Uterus (tissue), 4 donors: ENCODE measurements at places on chromosomes 13 and 19. TPM values are rescaled to one million over a fixed set of nuclear protein-coding genes. Genes with fewer than 3 reads are reported as not detected.

DNA sequence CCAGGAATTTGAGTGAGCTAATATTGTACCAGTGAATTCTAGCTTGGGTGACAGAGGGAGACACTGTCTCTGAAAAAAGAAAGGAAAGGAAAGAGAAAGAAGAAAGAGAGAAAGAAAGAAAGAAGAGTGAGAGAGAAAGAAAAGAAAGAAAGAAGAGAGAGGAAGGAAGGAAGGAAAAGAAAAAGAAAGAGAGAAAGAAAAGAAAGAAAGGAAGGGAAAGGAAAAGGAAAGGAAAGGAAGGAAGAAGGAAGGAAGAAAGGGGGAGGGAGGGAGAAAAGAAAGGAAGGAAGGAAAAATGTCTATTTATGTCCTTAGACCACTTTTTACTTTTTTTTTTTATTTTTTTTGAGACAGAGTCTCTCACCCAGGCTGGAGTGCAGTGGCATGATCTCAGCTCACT, 5.4 kb upstream of the ZNF491 start:
- H3K27me3 ChIP-seq = no peaks in the 10 kb centered on the region
- no peaks in the 10 kb centered on the region for H3K4me1 ChIP-seq
- H3K36me3 ChIP-seq = no peaks in the 10 kb centered on the region
- H3K27ac ChIP-seq = no peak overlapping the region

DNA sequence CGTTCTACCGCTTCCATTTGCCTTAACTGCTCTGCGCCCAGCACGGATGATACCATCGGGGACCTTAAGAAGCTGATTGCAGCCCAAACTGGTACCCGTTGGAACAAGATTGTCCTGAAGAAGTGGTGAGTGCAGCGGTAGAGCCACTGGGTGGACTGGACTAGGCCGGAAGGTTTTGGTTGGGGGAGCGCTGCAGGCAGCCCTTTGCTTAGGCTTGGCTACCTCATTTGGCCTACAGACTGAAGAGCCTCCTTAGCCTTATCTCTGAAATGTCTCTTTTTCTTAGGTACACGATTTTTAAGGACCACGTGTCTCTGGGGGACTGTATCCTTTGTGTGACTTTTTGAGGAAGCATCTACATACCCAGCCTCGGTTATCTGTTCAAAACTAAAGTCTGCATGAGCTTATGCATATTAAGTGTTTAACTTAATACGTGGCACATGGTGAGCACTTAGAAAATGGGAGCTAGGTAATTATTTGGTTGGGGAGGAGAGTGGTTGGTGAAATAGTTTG, 889 bp downstream of the UBL5 start:
- peak overlapping the region; percentile 70 for H3K27ac ChIP-seq
- peaks cover 5% of the 10 kb centered on the region for H3K4me1 ChIP-seq

DNA sequence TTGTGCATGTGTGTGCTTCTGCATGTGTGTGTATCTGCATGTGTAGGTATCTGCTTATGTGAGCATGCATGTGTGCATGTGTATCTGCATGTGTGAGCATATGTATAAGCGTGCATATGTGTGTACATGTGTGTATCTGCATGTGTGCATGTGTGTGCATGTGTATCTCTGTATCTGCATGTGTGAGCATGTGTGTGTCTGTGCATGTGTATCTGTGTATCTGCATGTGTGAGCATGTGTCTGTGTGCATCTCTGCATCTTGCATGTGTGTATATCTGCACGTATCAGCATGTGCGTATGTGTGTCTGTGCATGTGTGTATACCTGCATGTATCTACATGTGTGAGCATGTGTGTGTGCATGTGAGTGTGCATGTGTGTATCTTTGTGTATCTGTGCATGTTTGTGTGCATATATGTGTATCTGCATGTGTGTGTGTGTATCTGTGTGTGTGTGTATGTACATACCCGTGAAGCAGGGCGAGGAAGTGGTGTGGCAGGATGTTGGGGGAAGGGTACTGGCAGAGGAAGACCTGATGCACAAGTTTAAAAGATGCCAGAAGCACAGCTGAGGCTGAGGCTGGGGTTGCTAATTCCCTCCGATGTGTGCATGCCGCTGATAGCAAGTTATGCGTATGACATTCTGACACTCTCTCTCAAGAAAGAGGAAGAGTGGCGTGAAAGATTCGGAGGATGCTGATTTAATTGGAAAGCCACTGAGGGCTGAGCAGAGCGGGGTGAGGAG, 64.2 kb downstream of the TEX29 start:
- H3K4me1 ChIP-seq = no peaks in the 10 kb centered on the region
- H3K27me3 ChIP-seq = no peaks in the 10 kb centered on the region
- no peak overlapping the region for H3K4me3 ChIP-seq
- no peak for DNase-seq
- H3K27ac ChIP-seq = no peak overlapping the region

- no peaks in the 10 kb centered on the region for H3K27me3 ChIP-seq
- no peak overlapping the region for H3K27ac ChIP-seq
- peaks cover 3% of the 10 kb centered on the region for H3K4me1 ChIP-seq
- H3K4me3 ChIP-seq = no peak overlapping the region
- H3K36me3 ChIP-seq = no peaks in the 10 kb centered on the region
- no peak for DNase-seq
Observed at GRCh38 chr19:19530423-19530804, 1.7 kb downstream of the YJEFN3 start.

DNA sequence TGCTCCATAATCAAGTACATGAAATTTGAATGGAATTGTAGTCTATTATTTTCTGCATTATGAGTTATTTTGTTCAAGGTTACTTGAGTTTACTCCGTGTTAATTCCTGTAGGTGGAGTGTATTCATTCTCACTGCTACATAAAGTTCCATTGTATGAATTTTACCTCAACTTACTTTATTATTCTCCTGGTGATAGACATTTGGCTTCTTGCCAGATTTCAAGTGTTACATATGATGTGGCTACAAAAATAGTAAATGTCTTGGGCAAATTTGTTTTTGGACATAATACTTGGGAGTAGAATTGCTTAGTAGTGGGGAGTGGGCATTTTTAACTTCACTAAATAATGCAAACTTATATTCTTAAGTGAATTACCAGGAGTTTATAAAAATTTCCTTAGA, 328.9 kb downstream of the SHISA2 start:
- no peaks in the 10 kb centered on the region for H3K36me3 ChIP-seq
- no peak for DNase-seq
- H3K4me3 ChIP-seq = no peak overlapping the region
- no peak overlapping the region for H3K27ac ChIP-seq
- H3K4me1 ChIP-seq = no peaks in the 10 kb centered on the region

- no peaks in the 10 kb centered on the region for H3K4me1 ChIP-seq
- H3K36me3 ChIP-seq = no peaks in the 10 kb centered on the region
- no peak overlapping the region for H3K4me3 ChIP-seq
- no peak for DNase-seq
Observed at GRCh38 chr19:36101550-36102327, 9.2 kb upstream of the OVOL3 start.

- no peaks in the 10 kb centered on the region for H3K36me3 ChIP-seq
- no peak overlapping the region for H3K27ac ChIP-seq
- no peaks in the 10 kb centered on the region for H3K27me3 ChIP-seq
- DNase-seq = no peak
- no peak overlapping the region for H3K4me3 ChIP-seq
Observed at GRCh38 chr13:103772576-103772975, 706.4 kb upstream of the SLC10A2 start.

- no peaks in the 10 kb centered on the region for H3K4me1 ChIP-seq
- no peak overlapping the region for H3K4me3 ChIP-seq
- no peaks in the 10 kb centered on the region for H3K27me3 ChIP-seq
- DNase-seq = no peak
- H3K36me3 ChIP-seq = no peaks in the 10 kb centered on the region
- H3K27ac ChIP-seq = no peak overlapping the region
Observed at GRCh38 chr13:22839603-22840530, 340.9 kb upstream of the SGCG start.

Gene PPAN
- 54.8 TPM for total RNA-seq

Gene C19orf73
- total RNA-seq = not detected

- no peaks in the 10 kb centered on the region for H3K36me3 ChIP-seq
- H3K4me3 ChIP-seq = peak overlapping the region; percentile 60
- no peaks in the 10 kb centered on the region for H3K27me3 ChIP-seq
Observed at GRCh38 chr19:35740108-35740422, 2.2 kb downstream of the IGFLR1 start.

DNA sequence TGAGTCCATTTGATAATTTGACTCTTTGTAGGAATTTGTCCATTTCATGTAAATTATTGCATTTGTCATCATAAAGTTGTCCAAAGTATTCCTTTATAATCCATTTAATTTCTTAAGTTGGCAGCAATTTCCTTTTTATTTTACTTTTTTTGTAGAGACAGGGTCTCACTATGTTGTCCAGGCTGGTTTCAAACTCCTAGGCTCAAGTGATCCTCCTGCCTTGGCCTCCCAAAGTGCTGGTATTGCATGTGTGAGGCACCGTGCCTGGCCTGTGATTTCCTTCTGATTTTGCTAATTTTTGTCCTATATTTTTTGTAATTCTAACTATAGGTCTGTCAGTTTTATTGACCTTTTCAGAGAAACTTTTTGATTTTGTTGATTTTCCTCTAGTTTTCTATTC, 84.9 kb downstream of the URI1 start:
- no peak overlapping the region for H3K4me3 ChIP-seq
- no peaks in the 10 kb centered on the region for H3K36me3 ChIP-seq
- H3K4me1 ChIP-seq = no peaks in the 10 kb centered on the region

- DNase-seq = no peak
- H3K27ac ChIP-seq = no peak overlapping the region
- no peak overlapping the region for H3K4me3 ChIP-seq
- H3K27me3 ChIP-seq = no peaks in the 10 kb centered on the region
Observed at GRCh38 chr13:50634339-50634738, 209.2 kb downstream of the DLEU7 start.

DNA sequence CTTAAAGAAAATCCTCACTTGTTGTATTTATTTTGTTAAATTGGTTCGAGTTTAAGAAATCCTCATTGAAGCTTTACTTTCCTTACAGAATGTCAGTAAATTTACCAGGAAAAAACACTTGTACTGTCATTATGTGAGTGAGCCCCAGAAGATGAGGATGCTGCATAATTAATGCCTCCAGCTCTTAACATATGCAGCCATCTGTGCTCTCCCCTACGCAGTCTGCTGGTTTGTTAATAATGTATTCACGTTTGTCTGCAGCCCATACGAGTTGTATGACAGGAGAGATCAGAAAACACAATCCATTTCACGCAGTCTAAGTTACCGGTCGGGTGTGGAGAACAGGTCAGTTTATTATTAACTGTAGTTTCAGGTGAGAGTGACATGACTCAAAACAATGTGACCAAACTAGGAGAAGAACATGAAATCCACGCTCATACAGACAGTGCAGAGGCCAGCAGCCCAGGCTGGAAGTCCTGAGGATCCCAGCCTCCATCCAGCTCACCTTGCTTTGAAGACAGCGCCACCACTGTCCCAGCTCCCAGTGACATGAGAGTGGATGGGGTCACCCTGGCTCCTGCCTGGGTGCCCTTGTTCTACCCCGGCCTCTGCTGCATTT, 19.8 kb upstream of the ATP11A start:
- no peak overlapping the region for H3K27ac ChIP-seq
- H3K4me3 ChIP-seq = no peak overlapping the region
- no peaks in the 10 kb centered on the region for H3K27me3 ChIP-seq
- no peaks in the 10 kb centered on the region for H3K4me1 ChIP-seq
- DNase-seq = no peak

GRCh38 chr13:92976657-92977056, 249.9 kb upstream of the GPC6 start:
- H3K4me3 ChIP-seq = no peak overlapping the region
- no peak overlapping the region for H3K27ac ChIP-seq
- no peaks in the 10 kb centered on the region for H3K36me3 ChIP-seq
- no peaks in the 10 kb centered on the region for H3K27me3 ChIP-seq
- no peaks in the 10 kb centered on the region for H3K4me1 ChIP-seq
- no peak for DNase-seq

Gene LSR
- total RNA-seq = 20.0 TPM

DNA sequence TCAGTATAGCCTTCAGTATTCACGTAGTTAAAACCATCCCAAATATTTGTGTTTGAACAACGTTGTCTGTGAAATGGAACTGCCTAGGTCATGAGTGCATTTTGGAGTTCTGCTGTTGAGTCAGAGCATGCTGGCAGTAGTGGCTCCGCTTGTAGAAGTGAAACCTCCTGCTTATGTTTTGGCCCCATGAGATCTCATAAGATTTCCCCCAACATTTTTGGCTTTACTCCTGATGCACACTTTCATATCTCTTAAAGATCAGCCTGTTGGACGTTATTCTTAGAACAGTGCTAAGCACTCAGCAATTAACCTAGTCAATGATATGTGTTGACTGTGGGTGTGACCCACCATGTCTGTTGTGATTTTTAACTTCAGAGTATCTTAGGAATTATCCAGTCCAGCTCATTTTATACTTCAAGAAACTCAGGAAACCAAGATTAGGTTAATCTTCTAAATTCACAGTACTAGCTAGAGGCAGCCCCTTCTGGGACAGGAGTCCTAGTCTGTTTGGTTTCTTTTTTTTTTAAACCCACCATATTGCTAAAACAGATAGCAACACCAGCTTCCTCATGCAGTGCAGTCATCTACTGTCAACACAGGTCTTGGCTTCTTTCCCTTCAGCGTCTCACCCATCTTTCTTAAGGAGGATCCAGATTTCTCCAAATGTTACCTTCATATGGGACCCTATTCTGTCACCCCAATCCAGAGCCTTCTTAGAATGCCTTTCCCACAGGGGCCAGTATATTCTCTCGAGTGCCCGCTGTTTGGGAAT, 26.2 kb downstream of the RAP2A start:
- no peaks in the 10 kb centered on the region for H3K27me3 ChIP-seq
- no peaks in the 10 kb centered on the region for H3K4me1 ChIP-seq
- H3K4me3 ChIP-seq = no peak overlapping the region
- H3K27ac ChIP-seq = no peak overlapping the region

Gene PGLYRP2
- not detected for total RNA-seq

Gene OR7A5
- not detected for total RNA-seq

DNA sequence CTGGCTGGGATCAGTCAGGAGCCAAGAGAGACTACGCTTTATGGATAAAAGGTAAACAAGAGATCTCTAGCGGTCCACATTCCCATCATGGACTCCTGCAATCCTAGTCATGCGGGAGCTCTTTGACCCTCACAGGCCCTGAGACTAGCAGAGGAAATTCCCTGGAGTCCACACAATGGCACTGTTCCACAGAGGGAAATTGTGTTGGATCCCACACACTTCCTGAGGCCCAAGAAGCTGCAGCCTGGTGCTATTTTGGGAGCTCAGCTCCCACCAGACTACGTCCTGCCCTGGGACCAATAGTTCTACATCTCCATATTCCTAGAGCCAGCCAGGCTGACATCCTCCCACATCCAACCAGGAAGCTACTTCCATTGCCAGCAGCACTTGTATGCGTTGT, 2358.4 kb downstream of the PCDH9 start:
- H3K27ac ChIP-seq = no peak overlapping the region
- H3K4me1 ChIP-seq = no peaks in the 10 kb centered on the region
- H3K27me3 ChIP-seq = no peaks in the 10 kb centered on the region
- no peak overlapping the region for H3K4me3 ChIP-seq
- H3K36me3 ChIP-seq = no peaks in the 10 kb centered on the region

Gene ARHGEF1
- total RNA-seq = 45.1 TPM
